ENCODE measurements at places on chromosomes 3 and 15.

DNA sequence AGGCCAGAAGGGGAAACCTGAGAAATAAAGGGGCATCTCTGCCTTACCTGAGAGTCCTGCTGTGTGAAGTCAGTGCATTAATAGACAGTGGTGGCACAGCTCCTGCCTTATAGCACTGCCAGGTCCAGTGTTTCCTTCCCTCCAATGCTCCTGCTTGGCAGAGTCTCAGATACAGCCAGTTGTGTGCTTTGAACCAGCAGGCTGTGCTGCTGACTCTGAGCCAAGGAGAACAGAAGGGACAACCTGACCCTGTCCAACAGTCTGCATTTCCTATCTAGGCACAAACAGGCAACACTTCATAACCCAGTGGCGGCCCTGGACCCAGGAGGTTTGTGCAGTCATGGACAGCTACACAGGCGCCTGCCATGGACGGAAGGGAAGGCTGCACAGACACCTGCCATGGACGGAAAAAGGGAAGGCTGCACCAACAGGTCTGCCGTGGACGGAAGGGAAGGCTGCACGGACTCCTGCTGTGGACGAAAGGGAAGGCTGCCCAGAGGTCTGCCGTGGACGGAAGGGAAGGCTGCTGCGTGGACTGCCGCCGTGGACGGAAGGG is 33.9 kb upstream of the PLXNA1 start:
- no peak for DNase-seq

DNA sequence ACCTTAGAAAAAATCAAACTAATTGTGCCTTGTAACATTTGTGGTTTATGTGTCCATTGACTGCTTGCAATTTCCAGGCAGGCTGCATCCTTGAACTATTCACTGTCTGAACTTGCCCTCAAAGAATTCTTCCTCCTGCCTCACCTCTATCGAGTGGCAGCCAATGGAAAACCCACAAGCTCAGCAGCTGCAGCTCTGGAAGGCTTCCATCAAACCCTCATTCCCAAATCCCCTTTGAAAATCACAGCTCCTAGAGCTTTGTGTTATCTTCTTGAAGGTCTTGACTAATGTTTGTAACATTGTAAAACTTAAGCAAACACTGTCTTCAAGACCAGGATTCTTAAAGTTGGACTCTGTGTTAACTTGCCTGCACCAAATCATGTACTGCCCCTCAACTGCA is 81.1 kb downstream of the FILIP1L start:
- DNase-seq: no peak

DNA sequence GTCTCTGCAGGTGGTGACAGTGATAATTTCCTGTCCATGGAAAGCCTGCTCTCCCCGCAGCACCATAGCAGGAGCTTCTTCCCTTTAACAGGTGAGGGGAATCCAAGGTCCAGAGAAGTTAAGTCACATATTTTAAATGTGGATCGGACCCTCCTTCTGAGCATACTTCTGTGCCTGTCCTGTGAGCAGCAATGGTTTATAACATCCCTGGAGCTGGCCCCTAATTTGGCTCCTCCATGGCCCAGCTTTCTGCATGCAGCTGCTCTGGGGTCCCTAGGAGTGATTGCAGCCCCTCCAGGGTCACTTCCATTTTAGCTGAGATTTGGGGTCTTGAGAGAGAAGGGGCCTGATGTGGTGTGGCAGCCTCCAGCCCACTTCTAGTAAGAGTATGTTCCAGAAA is 127.8 kb downstream of the EEFSEC start:
- DNase-seq: no peak

- DNase-seq: peak; percentile 37
Observed at GRCh38 chr3:183500981-183501704, 54.4 kb downstream of the KLHL6 start.

- no peak for DNase-seq
Observed at GRCh38 chr3:78741066-78741645, 1026.6 kb downstream of the ROBO1 start.

- DNase-seq: no peak
Observed at GRCh38 chr15:39095218-39095879, 485.5 kb upstream of the THBS1 start.

GRCh38 chr3:152827313-152827712 is 7.6 kb upstream of the P2RY1 start:
- DNase-seq: no peak

DNA sequence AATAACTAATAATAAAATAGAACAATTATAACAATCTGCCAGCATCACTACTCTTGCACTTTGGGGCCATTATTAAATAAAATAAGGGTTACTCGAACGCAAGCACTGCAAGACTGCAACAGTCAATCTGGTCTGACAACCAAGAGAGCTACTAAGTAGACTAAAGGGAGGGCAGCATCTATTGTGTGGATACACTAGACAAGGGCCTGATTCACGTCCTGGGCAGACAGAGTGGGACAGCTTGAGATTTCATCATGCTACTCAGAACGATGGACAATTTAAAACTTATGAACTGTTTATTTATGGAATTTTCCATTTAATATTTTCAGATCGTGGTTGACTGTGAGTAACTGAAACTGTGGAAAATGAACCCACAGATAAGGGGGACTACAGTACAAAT is 39.5 kb downstream of the TNIK start:
- DNase-seq: no peak

GRCh38 chr3:194494951-194495374 is 8.2 kb upstream of the ATP13A3 start:
- peak; percentile 94 for DNase-seq

- DNase-seq: no peak
Observed at GRCh38 chr3:155326901-155327300, 33.4 kb upstream of the STRIT1 start.

- no peak for DNase-seq
Observed at GRCh38 chr3:129593595-129594339, 12.7 kb downstream of the PLXND1 start.

- DNase-seq: no peak
Observed at GRCh38 chr3:29922992-29923746, 642.3 kb downstream of the RBMS3 start.

DNA sequence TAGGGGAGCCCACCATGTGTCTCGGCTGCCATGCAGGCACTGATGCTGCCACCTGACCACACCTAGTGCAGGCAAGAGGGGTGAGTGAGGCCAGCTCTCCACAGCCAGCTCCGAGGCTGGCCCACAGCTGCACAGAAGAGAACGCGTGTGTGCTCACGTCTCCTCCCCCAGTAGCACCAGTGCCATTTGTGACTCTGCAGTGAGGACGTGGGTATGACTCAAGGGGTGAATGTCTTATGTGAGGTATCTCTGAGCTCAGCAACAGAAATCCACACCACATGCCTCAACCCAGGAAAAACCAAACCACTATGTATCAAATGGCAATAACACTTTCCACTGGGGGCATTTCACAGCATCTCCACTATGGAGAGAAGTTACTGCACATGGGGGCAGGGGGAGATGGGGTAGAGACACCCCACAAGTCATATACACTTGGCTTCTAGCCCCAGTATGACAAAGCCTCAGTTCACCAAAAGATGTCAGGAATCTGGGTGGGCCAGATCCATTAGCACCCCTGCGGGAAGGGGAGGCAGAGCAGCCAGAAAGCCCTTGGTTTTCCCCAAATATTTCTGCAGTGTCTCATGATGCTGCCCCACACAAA is 87.6 kb downstream of the LRIG1 start:
- DNase-seq: peak; percentile 23

DNA sequence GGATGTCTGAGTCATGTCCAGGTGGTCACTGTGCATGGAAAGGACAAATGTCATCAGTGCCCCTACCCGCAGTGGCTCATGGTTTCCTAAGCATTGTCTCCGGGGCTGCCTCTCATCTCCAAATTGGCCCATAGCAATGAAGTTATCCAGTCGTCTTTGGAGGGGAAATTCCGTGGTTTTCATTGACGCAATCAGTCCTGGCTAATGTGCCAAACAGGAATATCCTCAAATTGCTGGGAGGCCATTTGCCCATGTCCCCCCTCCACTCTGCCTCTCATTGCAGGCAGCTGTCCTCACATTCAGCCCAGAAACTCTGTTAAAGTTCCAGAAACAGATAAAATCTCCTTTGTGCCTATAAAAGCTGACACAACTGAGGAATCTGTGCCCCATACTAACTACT is 81.6 kb downstream of the MCTP2 start:
- DNase-seq: no peak

GRCh38 chr3:160982491-160982890 is 122.7 kb downstream of the B3GALNT1 start:
- DNase-seq: no peak

- DNase-seq: no peak
Observed at GRCh38 chr3:104546301-104546700, 820.4 kb upstream of the ALCAM start.

- no peak for DNase-seq
Observed at GRCh38 chr3:29167180-29167579, 113.7 kb upstream of the RBMS3 start.

- DNase-seq: no peak
Observed at GRCh38 chr15:77797270-77797669, 164.6 kb upstream of the LINGO1 start.

- no peak for DNase-seq
Observed at GRCh38 chr3:119524931-119525662, 26.8 kb downstream of the TIMMDC1 start.

GRCh38 chr3:190738636-190739155 is 123.8 kb downstream of the GMNC start:
- no peak for DNase-seq

DNA sequence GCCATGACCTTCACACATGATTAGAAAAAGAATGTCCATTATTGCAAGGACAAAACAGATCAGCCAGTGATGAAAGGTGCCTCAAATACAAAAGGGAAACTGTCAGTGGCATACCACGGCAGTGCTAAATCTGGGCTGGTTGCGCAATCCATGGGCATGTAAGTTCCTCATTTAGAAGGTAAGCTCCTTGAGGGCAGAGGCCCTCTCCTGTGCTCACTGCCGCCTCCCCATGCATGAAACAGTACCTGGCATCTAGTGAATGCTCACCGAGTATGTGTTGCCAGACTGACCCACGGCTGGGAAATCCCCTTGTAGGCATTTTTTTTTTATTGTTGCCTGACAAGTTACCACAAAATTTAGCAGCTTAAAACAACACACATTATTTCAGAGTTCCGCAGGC is 312.1 kb upstream of the CHRM5 start:
- DNase-seq: no peak

DNA sequence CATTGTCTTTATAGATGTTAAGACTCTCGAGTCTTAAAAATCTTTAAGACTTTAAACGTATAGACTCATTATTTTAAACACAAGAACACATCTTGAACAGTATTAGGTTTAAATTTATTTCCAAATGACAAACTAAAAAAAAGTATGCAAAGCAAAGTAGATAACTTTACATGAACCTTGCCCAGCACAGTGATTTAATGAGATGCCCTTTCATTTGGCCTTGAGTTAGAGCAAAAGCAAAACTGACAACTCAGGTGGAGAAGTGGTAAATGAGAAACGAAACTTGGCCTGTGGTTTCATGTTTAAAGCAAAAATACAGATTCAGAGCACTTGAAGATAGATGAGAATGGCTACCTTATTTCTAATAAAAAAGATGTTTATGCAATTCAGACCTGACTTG is 8.6 kb downstream of the GPR15 start:
- no peak for DNase-seq

DNA sequence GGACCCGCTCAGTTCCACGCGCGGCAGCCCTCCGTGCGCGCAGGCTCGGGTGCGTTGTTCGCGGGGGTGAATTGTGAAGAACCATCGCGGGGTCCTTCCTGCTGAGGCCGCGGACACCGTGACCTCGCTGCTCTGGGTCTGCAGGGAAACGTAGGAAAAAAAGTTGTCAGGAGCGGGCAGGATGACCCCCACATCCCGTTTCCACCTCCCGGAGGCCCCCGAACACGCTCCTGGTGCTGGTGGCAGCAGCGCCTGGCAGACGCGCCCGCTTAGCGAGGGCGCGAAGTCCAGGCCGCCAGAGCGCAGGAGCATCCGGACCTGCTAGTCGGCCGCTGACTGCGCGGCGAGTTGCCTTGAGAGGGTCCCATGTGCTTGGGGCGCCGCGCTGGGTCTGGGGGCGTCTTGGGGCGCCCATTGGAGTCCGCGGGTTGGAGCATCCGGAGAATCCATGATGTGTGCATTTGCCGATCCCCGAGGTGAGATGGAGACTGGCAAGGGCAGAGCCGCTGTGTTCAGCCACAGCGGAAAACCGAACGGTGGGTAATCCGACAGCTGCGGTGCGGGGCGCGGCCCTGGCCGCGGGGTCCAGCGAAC is 520 bp downstream of the GREM1 start:
- DNase-seq: no peak

DNA sequence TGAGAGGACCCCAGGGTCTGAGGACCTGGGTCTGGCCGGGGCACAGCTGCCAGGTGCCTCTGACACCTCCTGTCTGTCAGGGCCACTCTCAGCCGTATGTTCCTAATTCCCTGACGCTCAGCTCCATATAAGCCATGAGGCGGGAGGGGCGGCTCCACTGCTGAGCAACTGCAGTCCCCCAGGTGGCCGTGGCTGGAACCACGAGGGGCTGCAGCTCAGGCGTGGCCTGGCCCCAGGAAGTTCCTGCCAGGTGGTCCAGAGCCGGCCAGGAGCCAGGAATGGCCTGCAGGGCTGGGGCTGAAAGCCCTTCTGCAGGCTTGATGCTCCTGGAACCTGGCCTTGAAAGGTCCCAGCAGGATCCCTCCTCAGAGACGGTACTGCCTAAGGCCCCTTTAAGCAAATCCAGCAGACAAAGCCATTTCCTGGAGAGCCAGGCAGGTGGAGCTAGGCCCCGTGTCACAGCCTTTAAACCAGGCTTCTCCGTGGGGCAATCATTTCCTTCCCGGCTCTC is 118.0 kb downstream of the CHSY1 start:
- no peak for DNase-seq

DNA sequence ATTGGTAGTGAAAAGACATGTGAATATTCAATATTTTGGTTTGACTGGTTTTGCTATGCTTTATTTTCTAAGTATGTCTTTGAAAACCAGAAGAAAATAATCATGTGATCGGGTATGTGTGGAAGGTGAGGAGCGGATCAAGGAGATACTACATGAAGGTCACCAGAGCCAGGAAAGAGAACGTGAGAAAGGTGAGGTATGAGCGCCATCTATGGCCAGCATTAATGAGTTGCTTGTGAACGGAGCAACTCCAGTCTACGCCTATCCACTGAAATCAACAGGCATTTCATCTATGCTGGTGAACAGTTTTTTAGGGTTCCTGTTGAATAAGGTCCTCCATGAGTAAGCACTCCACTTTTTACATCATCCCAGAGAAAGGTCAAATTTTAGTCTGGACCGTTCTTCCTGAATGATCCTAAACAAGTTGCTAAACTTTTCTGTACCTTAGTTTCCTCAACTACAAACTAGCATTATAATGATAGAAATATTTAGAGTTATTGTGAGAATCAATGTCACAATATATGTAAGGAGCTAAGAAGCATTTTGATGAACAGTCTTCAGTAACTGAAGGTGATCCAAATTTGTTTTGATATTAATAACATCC is 1435.2 kb upstream of the CADM2 start:
- peak; percentile 57 for DNase-seq

- no peak for DNase-seq
Observed at GRCh38 chr3:3366386-3366785, 186.9 kb upstream of the CRBN start.

DNA sequence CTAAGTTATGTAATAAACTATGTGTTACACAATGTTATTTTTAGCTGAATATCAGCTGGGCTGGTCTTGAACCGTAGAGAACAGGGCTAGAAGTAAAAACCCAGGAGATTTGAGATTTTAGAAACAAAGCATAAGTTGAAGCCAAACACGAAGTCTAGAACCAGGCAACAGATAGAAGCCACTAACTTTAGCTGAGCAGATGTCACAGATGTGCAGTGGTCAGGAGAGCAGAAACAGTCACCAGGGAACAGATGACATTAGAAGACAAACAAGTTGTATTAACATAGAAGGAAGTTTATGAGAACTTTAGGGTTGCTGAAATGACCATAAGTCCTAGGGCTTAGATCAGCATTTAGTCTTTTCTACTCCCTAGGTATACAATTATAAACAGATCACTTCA is 731.0 kb downstream of the ZNF385D start:
- no peak for DNase-seq

Measured in left lobe of liver (tissue), 2 donors.